Activated naive CD4-positive, alpha-beta T cell (primary cell): ENCODE measurements at places on chromosomes 3 and 15.
A peak's percentile ranks its signal among the peaks of the same experiment; 100 is the strongest.

GRCh38 chr15:81869161-81869954, 176.5 kb downstream of the MEX3B start:
- no peak for DNase-seq

GRCh38 chr15:92109191-92109873, 255.8 kb downstream of the SLCO3A1 start:
- DNase-seq = no peak

GRCh38 chr3:27034255-27034654, 334.9 kb downstream of the NEK10 start:
- DNase-seq = no peak

- DNase-seq = no peak
These were observed 195.4 kb downstream of the TNIK start for GRCh38 chr3:171264758-171265157.

GRCh38 chr3:125552401-125552800, 32.4 kb upstream of the SNX4 start:
- DNase-seq = no peak

GRCh38 chr15:57785039-57785438, 78.5 kb downstream of the POLR2M start:
- DNase-seq = no peak

GRCh38 chr3:59106085-59106648, 56.3 kb upstream of the CFAP20DC start:
- no peak for DNase-seq

GRCh38 chr3:148330542-148330941, 367.2 kb upstream of the AGTR1 start:
- no peak for DNase-seq

DNA sequence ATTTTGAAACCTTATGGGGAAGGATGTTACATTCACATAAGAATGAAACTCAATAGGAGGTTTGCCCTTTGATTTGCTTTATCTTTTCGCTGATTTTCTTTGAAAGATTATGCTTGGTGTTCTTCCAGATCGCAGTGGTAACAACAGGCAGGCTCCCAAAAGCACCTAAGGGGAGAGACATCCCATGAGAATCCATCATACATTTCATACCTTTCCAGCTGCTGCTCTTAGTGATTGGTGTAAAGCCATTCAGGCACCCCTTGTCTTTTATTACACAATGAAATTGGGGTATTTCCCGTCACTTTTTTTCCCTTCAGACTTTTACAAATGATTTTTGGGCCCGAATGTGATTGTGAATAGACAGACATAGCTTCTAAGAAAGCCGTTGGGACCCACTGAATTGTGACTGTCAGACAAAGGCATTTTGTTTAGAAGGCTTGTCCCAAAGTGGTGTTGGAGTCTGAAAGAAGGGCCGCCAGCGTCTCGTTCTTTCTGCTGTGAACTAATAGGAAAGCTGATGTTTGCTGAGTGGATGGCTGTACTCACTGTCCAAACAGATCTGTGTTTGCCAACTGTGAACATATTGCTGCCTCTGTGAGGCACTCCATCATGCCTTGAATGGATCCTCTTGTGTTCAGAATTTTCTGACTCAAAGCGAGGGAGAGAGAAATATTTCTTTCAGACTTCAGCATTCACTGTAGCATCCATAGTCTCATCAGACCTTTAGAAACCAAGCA, 164.3 kb downstream of the FNDC3B start:
- DNase-seq = no peak

DNA sequence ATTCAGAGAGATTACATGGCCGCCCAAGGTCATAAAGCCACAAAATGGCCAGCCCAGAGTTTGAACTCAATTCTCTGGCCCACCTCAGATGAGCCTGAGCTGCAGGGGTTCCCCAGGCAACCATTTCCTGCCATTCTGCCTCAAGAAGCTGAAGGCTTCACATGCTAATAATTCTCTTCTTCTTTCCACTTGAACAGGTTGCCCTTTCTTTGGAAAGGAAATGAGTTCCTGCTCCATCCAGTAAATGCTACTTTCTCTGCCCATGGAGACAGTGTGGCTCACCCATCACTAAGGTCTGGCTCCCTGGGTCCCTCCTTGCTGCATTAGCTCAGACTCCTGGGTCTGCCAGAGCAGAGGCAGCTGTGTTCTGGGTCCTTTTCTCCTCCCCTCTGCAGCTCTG, 48.2 kb downstream of the TRIM42 start:
- DNase-seq = no peak

- DNase-seq = no peak
These were observed 86.9 kb downstream of the TBL1XR1 start for GRCh38 chr3:177110386-177110785.

DNA sequence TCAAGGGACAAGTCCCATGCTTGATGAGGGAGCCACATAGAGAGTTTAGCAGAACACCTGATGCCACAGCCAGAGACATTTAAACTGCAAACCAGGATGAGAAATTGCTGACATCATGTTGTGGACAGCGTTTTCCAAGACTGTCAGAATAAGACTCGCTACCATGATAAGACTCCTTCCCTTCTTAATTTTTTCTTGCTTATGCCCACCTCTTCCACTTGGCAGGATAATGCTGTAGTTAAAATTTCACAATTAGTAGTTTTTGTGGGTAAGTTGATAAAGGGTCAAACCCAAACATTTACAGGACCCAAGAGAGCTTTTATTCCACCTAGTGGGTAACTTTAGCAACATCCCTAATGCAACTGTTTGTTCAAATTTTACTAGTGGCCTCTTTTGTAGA, 3.0 kb upstream of the PIAS1 start:
- no peak for DNase-seq

GRCh38 chr15:98160236-98160635, 199.7 kb downstream of the ARRDC4 start:
- DNase-seq = no peak

- DNase-seq = no peak
These were observed 222.2 kb upstream of the TRIM42 start for GRCh38 chr3:140455521-140456214.

GRCh38 chr3:155411500-155412223, 118.2 kb upstream of the STRIT1 start:
- no peak for DNase-seq

- no peak for DNase-seq
These were observed 619 bp upstream of the CMTM8 start for GRCh38 chr3:32237670-32238452.

- DNase-seq = no peak
These were observed 25.8 kb upstream of the BLM start for GRCh38 chr15:90691369-90691768.

DNA sequence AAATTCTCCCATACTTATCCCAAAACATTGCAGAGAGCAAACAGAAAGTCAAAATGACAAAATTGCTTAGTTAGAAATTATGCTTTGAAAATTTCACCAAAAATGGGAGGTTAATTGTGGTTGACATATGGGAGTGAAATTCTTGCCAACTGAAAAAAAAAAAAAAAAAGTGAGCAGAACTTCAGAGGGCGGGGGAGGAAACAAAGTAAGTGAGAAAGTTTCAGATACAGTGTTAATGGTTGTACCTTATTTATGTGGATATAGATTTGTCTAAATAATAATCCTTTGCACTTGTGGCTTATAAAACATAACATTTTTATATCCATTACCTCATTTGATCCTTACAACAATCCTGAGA, 91.5 kb upstream of the RAP2B start:
- DNase-seq = no peak

GRCh38 chr3:188539631-188540194, 385.8 kb downstream of the LPP start:
- DNase-seq = no peak

- DNase-seq = peak; percentile 30
These were observed 1.3 kb upstream of the USP3 start for GRCh38 chr15:63502843-63503738.
